ENCODE measurements at places on chromosomes 2 and 18.
A peak's percentile ranks its signal among the peaks of the same experiment; 100 is the strongest.

DNA sequence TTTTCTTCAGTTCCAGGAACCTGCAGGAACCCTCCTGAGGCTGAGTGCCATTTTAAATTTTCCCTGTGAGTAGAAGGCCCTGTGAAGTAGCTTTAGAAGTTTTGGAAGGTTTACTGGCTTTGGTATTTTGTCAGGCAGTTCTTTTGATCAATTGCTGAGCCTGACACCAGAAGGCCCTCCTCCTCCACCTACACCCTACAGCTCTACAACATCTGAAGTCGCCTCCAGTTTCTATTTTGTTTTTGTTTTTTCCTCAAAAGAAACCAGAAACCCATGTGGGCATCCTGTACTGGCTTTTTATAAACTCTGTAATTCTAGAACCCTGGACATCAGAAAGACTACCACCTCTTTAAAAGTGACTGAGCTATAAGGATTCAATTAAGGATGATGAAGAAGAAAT is 153.7 kb downstream of the NRXN1 start:
- DNase-seq, result no peak

GRCh38 chr18:79631096-79631507 is 48.5 kb upstream of the CTDP1 start:
- DNase-seq, result no peak

DNA sequence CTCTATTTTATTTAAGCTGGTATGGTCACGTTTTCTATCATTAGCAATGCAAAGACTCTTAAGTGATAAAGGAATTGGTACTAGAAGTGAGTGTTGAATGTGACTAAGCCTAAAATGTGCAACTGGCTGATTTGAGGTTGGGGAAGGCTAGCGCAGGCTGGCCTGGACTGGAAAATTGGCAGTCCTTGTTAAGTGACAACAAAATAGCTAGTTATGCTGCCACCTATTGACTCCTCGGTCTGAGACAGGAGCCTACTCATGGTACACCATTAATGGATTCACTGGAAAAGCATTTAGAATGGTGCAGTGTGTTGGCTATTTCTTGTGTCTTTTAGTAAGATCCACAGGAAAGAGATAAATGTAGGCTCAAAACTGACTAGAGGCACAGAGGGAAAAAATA is 5.7 kb upstream of the WIPF1 start:
- DNase-seq, result peak; percentile 85

- DNase-seq, result no peak
Observed at GRCh38 chr2:82740527-82740926, 1718.6 kb downstream of the SUCLG1 start.

DNA sequence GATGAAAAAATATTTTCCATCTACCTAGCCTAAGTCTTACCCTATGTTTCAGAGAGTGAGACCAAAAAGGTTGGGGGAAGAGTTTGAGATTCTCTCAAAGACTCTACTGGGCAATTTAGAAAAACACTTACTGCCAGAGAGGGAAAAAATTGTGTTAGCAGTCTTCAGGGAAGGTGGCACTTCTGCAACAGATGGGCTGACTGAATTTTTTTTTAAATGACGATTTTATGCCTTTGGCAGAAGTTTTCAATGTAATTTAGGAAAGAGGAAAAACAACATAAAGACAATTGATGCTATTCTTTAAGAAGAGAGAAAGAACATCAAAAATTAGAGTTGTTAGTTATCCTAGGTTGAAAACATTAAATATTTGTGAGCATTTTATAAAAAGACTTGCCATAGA is 1894.5 kb upstream of the PIK3C3 start:
- no peak for DNase-seq

DNA sequence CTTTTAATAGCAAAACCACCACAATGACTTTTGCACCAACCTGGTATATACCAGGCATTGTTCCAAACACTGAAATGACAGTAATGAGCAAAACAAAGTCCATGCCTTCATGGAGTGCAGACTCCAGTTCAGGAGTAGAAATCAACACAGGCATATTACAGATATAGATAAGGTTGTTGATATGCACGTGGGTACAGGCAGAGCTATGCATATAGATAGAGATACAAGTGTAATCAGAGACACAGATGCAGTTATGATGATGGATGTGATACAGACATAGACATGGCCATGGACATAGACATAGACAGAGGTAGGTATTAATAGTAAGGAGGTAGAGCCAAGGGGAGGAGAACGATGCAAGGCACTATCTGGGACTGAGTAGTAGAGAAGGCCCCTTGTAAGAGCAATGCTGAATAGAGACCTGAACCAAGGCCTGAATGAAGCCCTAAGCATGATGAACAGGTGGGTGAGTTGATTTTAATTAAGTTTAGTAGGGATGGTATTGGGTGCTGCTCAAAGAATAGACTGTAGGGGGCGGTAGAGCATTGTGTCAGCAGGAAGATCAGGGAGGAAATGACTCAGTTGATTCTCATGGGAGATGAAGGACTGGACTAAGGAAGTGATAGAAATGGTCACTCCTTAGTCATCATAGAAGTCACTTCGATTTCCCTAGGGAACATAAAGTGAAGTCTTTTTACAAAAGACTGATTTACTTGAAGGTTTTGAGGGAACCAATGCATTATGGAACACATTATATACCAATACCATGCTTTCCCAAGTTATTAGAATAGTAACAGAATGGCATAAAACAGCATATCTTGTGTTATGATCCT is 39.4 kb downstream of the CMPK2 start:
- DNase-seq, result peak; percentile 81

- DNase-seq, result no peak
Observed at GRCh38 chr2:193222454-193222853, 1027.7 kb upstream of the TMEFF2 start.

GRCh38 chr2:85806358-85807118 is 52.7 kb downstream of the ATOH8 start:
- DNase-seq, result no peak
